ENCODE measurements at places on chromosomes 16 and 17.

DNA sequence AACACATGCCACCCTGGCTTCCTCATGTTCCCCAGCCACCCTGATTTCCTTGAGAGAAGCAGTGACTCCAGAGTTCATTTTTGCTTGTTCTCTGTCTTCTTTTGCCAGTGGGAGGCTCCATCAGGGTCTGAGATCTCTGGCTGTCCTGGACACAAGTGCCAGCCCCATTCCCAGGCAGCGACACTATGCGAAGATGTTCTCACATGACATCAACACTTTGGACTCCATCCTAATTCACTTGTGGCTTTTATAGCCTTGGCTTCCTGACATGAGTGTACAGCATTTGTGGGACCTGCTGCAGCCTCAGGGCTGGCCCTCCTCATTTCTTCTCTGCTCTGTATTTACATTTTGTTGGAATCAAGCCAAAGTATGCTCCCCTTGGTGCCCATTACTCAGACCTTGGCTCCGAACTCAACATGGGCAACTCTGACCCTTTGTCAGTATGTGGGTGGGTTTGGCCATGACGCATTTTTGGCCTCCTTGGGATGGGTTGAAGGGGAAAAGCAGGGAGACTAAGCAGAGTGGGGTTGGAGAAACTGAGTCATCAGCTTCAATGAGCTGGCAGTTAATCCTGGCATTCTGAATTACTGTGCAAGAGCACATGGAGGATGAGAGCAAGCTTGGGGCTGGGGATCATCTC lies 119.0 kb upstream of the EEF2KMT start:
- DNase-seq, result no peak

DNA sequence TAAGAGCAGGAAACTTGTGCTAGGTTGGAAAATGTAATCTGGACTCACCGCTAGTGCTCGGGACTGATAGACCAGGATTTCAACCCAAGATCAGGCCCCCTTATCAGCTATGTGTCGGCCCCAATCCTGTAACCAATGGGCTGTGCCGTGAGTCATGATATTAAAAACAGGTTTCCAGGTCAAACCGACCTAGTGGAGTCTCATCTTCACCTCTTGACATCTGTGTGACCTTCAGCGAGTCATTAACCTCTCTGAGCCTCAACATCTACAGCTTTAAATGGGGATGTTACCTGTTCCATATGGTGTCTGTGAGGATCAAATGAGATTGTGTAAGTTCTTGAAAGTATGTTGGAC lies 512 bp downstream of the PMM2 start:
- no peak for DNase-seq

DNA sequence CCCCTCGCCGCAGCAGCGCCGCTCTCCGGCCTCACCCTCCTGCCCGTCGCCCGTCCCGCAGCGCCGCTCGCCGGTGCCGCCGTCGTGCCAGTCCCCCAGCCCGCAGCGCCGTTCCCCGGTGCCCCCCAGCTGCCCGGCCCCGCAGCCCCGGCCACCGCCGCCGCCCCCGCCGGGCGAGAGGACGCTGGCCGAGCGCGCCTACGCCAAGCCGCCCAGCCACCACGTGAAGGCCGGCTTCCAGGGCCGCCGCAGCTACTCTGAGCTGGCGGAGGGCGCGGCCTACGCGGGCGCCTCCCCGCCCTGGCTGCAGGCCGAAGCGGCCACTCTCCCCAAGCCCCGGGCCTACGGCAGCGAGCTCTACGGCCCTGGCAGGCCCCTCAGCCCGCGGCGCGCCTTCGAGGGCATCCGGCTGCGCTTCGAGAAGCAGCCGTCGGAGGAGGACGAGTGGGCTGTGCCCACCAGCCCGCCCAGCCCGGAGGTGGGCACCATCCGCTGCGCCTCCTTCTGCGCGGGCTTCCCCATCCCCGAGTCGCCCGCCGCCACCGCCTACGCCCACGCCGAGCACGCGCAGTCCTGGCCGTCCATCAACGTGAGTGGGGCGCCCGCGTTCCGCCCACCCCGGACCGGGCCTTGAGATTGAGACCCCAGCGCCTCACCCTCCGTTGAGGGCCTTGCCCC lies 15.0 kb downstream of the TBKBP1 start:
- DNase-seq, result no peak

DNA sequence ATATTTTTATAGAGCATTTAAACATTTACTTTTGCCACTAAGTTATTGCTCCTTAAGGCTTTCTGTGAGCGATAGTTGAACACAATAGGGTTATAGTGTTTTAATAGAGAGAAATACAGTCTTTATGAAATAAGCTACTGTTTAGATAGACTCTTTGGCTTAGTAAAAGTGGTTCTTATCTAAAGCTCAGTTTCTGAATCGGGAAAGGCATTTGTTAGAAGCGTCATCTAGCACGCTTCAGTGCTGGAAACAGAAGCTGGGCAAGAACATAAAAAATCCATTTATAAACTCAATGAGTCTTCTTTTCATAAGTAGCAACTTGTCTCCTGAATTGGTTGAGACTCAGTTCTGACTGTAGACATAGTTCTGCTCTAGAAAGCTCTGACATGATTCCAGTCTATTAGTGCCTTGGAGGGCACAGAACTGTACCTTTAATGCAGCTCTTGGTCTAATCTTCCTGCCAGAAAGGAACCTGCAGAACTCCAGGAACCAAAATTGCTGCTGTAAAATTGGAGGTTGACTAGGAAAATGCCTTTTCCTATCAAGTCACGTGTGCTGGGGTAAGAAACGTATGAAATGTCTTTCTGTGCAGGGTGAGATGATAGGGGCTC lies 55.4 kb upstream of the DNAJA2 start:
- no peak for DNase-seq

DNA sequence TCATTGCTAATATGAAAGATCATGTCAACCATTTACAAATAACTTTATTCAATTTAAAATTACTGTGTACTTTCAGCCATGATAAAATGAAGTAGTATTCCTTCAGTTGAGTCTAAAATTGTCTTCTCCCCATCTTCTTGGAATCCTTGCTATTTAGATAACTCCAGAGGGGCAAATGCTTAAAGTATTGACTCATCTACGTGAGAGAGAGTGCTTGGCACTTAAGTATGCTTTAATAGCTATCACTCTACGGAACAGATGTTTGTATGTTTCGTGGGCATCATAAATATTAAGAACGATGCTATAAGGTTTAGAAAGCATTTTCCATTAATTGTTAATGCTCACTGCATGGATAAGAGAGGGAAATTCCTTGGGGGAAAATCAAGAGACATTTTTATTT lies 69.3 kb upstream of the MED13 start:
- no peak for DNase-seq

GRCh38 chr17:42608305-42609181 lies 631 bp downstream of the RETREG3 start:
- DNase-seq, result no peak

GRCh38 chr17:73705594-73705993 lies 61.3 kb upstream of the SDK2 start:
- DNase-seq, result no peak

GRCh38 chr16:88688013-88688778 lies 1.9 kb upstream of the SNAI3 start:
- no peak for DNase-seq

DNA sequence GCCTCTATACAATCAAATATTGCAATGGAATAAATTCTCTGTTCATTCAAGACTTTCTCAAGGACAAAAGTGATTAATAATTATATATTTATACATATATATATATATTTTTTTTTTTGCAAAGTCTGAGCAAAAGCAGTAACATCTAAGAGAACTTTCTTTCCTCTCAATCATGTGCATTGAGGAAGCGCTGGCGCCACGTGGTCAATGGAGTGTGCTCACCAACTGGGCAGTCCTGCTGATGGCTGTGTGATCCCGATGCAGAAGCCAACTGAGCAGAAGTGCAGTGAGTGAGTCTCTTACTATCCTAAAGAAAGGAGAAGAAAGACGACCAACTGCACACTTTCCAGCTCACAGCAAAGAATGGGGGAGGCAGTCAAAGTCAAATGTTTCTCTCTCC lies 37.2 kb upstream of the ULK2 start:
- DNase-seq, result no peak

- no peak for DNase-seq
Observed at GRCh38 chr16:73390491-73390890, 342.6 kb upstream of the ZFHX3 start.

DNA sequence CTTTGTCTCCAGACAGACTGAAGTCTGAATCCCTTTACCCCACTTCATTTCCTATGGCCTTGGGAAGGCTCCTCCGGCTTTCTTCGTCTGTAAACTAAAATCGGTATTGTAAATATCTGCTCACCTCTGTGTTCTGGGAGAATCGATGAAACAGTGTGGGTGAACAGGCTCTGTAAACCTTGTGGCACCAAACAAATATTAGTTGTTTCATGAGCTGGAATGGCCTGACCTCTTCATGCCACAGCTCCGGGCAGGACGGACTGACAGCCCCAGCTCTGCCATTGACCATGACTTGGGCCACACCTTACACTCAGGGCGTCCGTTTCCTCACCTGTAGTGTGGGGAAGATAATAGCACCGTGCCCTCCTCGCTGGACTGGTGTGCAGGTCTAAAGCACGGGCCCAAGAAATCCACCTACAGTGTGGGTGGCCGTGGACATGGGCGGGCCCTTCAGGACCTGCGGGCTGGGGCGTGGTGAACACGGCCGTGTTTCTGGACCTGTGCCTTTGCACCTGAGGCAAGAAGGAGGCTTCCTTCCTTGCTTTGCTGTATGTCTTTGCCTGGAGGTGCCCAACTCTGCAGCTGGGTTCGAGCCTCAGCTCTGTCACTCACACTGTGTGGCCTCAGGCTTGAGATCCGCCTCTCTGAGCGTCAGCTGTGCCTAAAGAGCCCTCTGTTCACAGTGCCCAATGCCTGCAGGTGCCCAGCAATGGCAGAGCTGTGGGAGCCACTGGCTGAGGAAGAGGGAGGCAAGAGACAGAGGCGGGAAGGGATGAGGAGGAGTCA lies 6.1 kb upstream of the OSGIN1 start:
- no peak for DNase-seq

DNA sequence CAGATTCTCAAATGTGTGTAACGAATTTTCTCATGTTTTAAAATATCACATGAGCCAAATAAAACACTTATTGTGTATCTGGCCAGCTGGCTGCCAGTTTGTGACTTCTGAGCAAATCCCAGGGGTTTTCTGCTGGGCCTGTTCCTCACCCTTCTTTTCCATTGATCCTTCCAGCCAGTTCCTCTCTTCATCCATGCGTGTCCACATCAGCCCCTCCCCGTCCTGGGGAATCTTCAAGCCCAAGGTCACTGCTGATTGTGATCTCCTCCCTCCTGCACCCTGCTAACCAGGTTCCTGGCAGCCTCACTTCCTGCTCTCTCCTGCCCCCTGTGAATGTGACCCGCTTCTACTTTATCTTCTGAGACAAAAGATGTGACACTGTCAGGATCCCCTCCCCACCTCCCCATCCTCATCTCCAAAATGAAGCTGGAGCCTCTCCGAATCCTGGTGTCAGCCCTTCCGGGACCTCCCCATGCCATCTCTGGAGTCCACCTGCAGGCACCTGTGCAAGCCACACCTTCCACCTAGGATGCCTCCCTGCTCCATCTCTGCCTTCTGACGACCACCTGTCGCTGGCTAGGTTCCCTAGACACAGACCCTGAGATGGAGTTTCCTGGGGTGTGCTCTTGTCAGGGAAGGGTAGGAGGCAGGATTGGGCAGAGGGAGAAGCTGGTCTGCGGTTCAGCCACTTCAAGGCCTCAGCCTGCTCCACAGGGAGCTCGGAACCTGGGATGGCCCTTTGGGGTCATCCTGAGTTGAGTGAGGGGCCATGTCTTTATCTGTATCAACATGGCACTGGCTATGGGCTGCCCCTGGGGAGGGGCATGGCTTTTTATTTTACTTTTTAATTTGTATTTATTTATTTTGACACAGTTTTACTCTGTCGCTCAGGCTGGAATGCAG lies 205.1 kb downstream of the KATNIP start:
- no peak for DNase-seq

GRCh38 chr17:3029213-3029913 lies 34.0 kb downstream of the OR1D5 start:
- DNase-seq, result no peak

DNA sequence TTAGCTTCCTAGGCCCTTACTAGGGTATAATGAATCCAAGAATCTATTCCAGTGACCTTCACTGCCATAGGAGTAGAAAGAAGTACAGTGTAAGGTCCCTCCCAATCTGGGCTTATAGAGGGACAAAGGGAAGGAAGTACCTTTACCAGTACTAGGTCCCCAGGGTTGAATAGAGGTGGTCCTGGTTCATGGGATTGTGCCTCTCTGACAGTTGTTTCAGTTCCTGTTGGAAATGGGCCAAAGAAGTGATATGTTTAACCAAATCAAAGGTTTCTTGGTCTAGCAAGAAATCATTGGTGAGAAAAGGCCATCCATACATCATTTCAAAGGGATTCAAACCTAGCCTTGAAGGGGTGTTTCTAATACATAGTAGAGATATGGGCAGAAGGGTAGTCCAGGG lies 16.0 kb upstream of the ZNHIT3 start:
- DNase-seq, result no peak

DNA sequence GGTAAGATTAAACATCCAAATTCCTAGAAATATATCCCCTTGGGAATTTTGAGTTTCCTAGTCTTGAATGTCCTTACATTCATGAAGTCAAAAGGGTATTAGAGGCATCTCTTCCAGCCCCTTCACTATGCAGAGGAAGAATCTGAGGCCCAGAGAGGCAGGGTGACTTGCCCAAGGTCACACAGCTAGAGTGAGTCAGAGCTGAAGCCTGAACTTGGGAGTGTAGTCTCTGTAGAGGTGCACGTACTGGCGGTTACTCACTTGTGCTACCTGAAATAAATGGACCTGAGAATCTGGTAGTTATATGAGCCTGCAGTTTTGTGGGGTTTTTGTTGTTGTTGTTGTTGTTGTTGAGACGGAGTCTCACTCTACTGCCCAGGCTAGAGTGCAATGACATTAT lies 164.0 kb downstream of the XYLT1 start:
- DNase-seq, result no peak

DNA sequence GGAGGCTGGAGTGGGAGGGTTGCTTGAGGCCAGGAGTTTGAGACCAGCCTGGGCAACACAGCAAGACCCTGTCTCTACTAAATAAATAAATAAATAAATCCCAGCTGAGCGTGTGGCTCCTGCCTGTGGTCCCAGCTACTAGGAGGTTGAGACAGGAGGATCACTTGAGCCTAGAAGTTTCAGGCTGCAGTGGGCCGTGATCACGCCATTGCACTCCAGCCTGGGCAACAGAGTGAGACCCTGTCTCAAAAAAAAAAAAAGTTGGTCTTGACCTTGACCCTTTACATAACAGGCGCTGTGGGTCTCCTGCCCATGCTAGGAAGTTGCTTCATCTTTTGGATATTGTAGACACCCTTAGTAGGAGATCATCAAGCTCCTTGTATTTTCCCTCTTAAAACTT lies 11.4 kb downstream of the ACSF2 start:
- DNase-seq, result no peak

DNA sequence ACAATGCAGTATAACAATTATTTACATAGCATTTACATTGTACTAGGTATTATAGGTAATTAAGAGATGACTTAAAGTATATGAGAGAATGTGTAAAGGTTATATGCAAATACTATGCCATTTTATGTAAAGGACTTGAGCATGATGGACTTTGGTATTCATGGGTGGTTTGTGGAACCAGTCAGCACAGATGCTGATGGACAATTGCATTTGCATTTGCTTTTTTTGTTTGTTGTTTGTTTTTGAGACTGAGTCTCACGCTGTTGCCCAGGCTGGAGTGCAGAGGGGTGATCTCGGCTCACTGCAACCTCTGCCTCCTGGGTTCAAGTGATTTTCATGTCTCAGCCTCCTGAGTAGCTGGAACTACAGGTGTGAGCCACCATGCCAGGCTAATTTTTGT lies 36.0 kb downstream of the BCAS3 start:
- DNase-seq, result no peak

- no peak for DNase-seq
Observed at GRCh38 chr17:83194761-83195329, 115.4 kb downstream of the METRNL start.

- no peak for DNase-seq
Observed at GRCh38 chr17:29131814-29132682, 48.1 kb downstream of the MYO18A start.
